ENCODE measurements at places on chromosomes 11 and 22.

- peak; percentile 71 for DNase-seq
Measured at GRCh38 chr11:105236664-105237063, 97.1 kb upstream of the CARD18 start.

GRCh38 chr11:84580428-84580827 is 1046.7 kb downstream of the DLG2 start:
- DNase-seq: no peak

- no peak for DNase-seq
Measured at GRCh38 chr22:26436903-26437515, 7.9 kb downstream of the ASPHD2 start.

GRCh38 chr11:91984033-91984584 is 240.5 kb upstream of the FAT3 start:
- no peak for DNase-seq

GRCh38 chr11:62604460-62605120 is 2.9 kb upstream of the MTA2 start:
- DNase-seq: no peak

GRCh38 chr11:56876621-56877275 is 112.0 kb upstream of the OR5AK2 start:
- DNase-seq: no peak

DNA sequence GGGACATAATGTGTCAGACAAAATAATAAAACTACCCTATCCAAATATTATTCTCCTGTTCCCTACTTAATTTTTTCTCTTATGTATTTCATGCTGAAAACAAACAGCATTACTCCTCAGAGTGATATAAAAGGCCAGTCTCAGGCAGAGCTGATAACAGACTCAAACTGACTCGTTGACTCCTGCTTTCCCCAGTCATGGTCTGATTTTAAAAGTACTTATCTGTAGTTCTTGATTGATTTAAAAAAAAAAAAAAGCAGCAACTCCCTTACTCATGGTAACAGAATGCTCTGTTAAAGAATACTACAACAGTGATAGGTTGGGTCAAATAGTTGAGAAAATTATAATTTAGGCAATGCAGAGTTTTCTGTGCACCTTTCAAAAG is 90.3 kb upstream of the BARX2 start:
- no peak for DNase-seq

GRCh38 chr11:9787981-9788521 is 124.2 kb downstream of the SWAP70 start:
- DNase-seq: peak; percentile 55

- no peak for DNase-seq
Measured at GRCh38 chr11:44623731-44624491, 58.4 kb downstream of the CD82 start.

DNA sequence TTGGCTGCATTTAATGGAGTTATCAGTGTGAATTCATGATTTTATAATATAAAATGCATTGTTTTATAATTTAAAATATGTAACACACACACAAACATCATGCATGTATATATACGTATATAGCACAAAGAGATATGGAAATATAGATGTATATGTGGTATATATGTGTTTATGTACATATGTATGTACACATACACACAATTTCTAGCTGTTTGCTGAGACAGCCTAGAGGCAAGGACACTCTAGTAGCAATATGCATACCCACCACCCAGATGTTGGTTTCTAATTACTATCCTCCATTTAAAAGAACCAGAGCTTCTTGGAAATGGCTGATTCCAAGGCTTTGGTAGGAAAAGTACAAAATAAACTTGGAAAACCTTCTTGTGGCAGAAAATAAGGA is 50.4 kb downstream of the RBFOX2 start:
- DNase-seq: no peak

- peak; percentile 12 for DNase-seq
Measured at GRCh38 chr11:24422376-24422775, 74.5 kb upstream of the LUZP2 start.

- no peak for DNase-seq
Measured at GRCh38 chr22:46894081-46894671, 131.7 kb downstream of the TBC1D22A start.

- no peak for DNase-seq
Measured at GRCh38 chr11:64745521-64746328, 1.8 kb upstream of the RASGRP2 start.

DNA sequence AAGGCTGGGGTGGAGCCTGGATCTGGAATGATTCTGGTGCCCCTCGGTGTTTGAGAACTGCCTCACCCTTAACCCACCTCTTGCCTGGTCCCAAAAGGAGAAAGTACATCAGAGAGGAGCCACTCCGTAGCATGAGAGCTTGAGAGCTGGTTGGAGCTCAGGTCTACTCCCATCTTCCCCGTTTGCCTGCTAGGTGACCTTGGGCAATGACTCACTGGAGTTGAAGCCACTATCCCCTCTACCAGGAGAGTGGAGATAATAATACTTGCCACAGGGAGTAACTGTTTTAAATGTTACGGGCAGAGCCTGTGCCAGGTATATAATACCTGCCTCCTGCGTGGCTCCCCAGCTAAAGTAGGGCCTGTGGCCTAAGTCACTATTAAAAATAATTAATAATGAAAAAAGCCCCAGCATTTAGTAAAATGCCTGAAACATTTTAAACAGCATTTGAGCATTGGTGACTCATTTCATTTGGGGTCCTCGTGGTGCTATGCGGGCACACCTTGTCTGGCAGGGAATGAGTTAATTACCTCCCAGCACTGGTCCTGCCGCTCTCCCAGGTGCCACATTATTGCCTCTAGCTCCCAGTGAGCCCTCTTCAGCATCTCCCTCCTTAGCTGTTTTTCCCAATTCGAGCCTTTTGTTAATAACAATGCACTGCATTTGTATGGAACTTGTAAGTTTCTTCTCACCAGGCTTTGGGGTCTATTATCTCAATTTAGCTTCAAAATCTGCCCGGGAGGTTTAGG is 22.5 kb downstream of the CYTH4 start:
- DNase-seq: no peak

Measured in fibroblast of skin of left biceps (primary cell).